ENCODE measurements at places on chromosomes 16 and 17. TPM values are rescaled to one million over a fixed set of nuclear protein-coding genes. Genes with fewer than 3 reads are reported as not detected.

The TNFRSF17 gene
- not detected for total RNA-seq

The TEKT1 gene
- total RNA-seq, result not detected

The NPIPA2 gene
- 11.5 TPM for total RNA-seq

The TBC1D3H gene
- total RNA-seq, result not detected
